GM23338 (cell line): ENCODE measurements at places on chromosomes 13 and 19. TPM values are rescaled to one million over a fixed set of nuclear protein-coding genes. Genes with fewer than 3 reads are reported as not detected.

- no peak for DNase-seq
Observed at GRCh38 chr13:20848203-20848602, 54.3 kb downstream of the XPO4 start.

NOVA2 gene
- total RNA-seq: 13.7 and 14.9 TPM in 2 replicates

CTXN1 gene
- 52.4 and 53.1 TPM in 2 replicates for total RNA-seq

- no peak for DNase-seq
Observed at GRCh38 chr19:5250127-5250659, 90.4 kb downstream of the PTPRS start.
